ENCODE measurements at places on chromosomes 2 and 18. TPM values are rescaled to one million over a fixed set of nuclear protein-coding genes. Genes with fewer than 3 reads are reported as not detected.
A peak's percentile ranks its signal among the peaks of the same experiment; 100 is the strongest.

Gene SLC5A7
- polyA plus RNA-seq: 0.03 TPM

Gene GALNT14
- 0.42 TPM for polyA plus RNA-seq

DNA sequence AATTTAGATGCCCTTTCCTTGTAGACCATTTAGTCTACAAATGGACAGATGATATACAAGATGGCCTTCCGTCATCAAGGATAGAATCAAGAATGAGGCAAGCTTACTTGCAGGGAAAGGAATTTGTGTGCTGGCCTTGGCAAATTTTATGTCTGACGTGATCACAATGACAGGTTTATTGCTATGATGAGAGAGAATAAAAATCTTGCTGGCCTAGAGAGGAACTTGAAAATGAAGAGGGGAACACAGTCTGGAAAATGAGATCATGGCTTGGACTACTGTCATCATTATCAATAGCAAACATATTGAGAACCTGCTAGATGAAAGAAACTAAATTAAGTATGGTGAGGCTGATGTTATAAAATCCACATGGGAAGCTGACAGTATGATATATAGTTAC lies 66.0 kb downstream of the CSRNP3 start:
- DNase-seq: no peak
- H3K36me3 ChIP-seq: no peaks in the 10 kb centered on the region
- no peak overlapping the region for H3K4me3 ChIP-seq
- H3K27ac ChIP-seq: no peak overlapping the region

DNA sequence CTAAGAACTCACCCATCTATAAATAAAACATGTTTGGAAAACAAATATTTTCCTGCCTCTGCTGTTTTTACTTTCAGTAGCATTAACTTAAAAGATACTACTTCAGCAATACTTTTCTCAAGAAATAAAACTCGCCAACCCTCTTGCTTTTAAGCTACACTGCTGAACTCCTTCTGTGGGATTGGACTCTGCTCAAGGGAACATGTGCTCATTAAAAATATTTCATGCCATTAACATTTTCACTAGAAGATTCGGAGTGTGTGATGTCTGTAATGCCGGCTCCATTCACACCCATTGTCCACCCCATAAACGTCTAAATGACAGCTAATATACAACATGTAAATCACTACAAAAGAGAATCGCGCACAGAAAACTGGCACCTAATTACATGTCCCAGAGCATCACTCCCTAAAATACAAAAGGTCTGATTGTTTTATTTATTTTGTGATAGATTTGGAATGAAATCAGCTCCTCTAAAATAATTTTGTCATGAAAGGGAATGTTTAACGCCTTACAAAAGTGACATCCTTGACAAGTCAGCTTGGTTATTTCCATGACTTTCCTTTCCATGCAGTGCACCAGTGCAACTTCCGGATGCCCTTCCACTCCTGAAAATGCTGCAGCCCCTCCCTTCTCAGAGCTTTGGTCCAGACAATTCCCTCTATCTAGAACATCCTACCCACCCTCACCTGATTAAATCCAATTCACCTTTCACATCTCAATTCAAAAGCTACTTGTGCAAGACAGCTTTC lies 73.1 kb downstream of the ANKRD44 start:
- H3K27me3 ChIP-seq: no peaks in the 10 kb centered on the region
- DNase-seq: no peak
- peak overlapping the region; percentile 87 for H3K27ac ChIP-seq
- no peaks in the 10 kb centered on the region for H3K36me3 ChIP-seq

DNA sequence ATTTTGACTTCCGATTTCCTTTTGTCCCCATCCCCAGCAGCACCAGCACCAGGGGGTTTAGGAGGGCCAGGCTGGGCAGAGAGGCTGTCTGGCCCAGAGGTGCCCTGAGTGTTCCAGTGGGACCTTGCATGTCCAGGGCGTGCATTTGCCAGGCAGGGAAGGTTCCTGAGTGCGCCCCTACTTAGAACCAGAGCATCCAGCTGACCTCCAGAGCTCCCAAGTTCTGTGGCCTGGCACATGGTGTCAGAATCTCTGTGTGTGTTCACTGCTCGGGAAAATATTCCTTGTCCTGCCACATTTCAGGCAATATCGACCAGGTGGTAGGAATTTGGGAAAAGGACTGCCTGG lies 5.5 kb downstream of the SIX3 start:
- no peak overlapping the region for H3K4me3 ChIP-seq
- H3K27me3 ChIP-seq: peaks cover 99% of the 10 kb centered on the region
- no peaks in the 10 kb centered on the region for H3K36me3 ChIP-seq
- no peak overlapping the region for H3K27ac ChIP-seq
